ENCODE measurements at places on chromosomes 1 and 21.

GRCh38 chr1:181117648-181118449 is 29.3 kb downstream of the IER5 start:
- DNase-seq = no peak

- no peak for DNase-seq
Measured at GRCh38 chr1:237664348-237664747, 226.4 kb downstream of the ZP4 start.

DNA sequence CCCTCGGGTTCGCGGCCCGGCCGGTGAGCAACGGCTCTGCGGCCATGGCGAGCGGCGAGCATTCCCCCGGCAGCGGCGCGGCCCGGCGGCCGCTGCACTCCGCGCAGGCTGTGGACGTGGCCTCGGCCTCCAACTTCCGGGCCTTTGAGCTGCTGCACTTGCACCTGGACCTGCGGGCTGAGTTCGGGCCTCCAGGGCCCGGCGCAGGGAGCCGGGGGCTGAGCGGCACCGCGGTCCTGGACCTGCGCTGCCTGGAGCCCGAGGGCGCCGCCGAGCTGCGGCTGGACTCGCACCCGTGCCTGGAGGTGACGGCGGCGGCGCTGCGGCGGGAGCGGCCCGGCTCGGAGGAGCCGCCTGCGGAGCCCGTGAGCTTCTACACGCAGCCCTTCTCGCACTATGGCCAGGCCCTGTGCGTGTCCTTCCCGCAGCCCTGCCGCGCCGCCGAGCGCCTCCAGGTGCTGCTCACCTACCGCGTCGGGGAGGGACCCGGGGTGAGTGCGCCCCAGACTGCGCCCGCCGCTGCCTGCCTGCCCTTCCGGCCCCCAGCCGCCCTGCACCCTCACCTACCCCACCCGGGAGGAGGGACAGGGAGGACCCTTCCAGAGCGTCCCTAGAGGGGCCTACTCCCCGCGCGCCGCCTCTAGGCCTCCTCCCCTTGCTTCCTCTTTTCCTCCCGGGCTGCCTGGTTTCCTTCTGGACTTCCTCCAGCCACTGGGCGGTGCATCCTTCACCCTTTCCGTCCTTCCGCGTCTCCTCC is at the start of gene RNPEP:
Gene RNPEP, plus strand, starts transcription at position 26 of the 757 bp plus-strand sequence. Its CDS starts 19 bp downstream, at position 45.
- DNase-seq = peak; percentile 8

DNA sequence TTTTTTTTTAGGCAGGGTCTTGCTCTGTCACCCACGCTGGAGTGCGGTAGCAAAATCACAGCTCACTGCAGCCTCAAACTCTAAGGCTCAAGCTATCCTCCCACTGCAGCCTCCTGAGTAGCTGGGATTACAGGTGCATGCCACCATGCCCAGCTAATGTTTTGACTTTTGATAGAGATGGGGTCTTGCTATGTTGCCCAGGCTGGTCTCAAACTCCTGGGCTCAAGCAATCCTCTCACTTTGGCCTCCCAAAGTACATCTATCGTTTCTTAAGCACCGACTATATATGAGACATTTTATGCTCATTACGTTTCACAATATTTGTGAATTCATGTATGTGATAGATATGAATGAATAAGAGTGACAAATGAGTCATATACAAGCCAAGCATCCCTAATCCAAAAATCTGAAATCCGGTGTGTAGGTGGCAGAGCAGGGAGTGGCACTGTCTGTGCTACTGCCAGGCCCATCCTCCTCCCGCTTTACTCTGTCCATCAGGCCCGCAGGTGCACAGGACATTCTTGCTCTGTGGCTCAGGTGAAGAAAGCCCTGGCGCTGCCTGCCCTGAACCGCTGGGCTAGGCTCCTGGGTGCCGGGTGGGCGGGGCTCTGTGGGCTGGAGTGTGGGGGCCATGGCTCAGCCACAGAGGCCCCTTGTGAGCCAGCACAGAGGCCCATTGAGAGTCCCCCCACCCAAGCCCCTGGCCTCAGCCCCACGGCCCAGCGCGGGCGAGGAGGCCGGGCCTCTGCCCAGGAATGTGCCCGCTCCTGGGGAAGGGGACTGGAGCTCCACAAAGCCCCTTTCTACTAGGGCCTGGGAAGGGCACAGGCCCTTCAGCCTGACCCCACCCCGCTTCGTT is 45.3 kb downstream of the HSPG2 start:
- no peak for DNase-seq

- no peak for DNase-seq
Measured at GRCh38 chr1:237527761-237528160, 363.0 kb downstream of the ZP4 start.

DNA sequence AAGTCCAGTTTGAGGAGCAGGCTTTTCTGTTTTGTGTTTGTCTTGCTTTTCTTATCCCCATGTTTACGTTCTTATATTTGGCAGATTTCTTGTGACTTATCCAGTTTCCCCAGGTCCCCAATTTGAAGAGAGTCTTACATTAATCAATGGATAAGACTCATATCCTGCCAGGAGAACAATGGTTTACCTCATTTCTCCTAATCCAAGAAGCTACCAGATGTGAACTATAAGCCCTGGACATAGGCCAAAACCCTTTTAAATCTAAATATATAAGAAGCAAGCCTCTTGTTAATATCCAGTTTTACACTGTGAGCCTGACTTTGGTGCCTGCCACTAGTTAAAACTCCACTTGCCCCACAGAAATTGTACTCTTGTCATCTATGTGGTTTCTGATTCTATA is 15.1 kb upstream of the COP1 start:
- DNase-seq = no peak

DNA sequence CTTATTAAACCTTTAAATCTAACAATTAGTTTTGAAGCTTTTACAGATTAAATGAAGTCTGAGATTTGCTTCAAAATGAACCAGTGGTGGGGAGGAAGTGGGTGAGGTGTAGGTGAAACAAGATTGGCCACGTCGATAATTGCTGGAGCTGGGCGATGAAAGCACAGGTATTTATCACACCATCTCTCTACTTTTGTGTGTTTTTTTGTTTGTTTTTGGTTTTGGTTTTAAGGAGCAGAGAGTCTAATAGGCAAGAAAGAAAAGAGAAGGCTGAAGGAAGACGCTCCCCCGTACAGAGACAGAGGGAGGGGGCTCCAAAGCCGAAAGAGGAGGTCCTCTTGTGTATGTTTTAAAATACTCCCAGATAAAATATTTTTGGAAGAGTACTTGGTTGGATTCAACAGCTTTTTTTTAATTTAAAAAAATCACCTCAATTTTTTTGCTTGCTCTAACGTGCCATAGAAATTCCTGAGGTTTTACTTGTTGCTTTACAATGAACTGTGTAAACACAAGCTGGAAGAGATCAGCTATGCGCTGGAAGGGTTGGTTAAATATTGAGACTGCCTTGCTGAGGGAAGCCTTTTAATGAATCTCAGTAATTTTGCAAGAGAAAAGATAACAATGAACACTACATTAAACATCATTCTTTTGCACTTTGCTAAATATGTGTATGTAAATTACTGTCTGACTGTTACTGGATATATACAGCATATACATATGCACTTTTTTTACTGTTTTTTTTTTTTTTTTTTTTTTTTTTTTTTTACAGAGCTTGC is 6.7 kb upstream of the LGALS8 start:
- no peak for DNase-seq

DNA sequence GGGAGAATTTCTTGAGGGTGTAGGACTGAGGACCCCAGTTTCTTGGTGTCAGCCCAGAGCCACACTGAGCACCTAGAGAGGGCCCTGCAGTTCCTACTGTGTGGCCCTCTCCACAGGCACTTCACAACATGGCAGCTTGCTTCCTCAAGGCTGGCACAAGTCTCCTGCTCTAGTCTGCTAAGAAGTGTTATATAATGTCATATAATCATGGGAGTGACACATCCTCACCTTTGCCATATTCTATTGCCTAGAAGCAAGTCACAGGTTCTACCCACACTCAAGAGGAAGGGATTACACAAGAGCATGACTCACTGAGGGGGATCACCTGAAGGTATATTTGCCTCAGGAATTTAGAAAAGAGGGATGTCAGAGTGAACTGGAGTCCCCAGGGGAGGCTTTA is 5.5 kb upstream of the SNX27 start:
- no peak for DNase-seq

DNA sequence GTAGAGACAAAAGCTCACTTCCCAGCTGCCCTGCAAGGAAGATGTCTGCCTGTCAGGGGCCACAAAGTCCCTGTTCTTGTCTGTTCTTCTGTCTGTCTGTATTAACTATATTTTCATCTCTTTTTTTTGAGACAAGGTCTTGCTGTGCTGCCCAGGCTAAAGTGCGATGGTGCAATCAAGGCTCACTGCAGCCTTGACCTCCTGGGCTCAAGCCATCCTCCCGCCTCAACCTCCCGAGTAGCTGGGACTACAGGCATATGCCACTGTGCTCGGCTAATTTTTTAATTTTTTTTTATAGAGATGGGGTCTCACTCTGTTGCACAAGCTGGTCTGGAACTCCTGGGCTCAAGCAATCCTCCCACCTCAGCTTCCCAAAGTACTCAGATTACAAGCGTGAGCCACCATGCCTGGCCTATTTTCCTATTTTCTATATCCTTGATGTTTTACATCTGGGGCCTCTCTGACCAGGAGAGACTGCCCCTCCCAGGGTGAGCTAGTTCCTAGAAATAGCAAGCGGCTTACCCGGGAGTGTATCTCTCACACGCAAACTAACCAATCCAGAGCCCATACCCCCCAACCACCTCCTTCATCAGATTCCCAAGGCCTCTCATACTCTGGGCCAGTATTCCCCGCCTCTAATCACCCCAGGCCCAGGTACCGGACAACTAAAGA is 5.4 kb upstream of the KLHDC7A start:
- no peak for DNase-seq

DNA sequence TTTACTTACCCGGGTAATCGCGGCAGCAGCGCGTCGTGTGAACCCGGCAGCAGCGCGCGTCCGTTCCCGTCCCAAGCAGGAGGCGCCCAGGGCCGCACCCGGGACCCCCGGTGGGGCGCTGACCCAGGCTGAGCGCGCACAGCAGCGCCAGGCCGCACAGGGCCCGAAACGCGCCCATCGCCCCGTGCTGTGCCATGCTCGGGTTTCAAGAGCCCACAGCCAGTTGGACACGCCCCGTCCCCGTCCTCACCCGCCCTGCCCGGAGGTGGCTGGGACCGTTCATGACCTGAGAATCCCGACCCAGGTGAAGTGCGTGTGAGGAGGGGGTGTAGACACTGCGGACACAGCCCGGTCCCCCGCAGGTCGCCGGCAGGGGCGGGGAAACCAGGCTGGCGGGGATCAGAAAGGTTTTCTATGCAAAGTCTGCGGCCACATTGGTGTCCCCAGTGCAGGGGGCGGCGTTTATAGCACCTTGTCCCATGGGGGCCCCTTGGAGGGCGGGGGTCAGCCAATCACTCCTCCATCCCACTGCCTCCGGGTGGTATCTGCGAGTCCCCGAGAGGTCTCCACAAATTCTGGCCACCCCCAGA is at the start of gene TNFRSF18:
Gene TNFRSF18, minus strand, starts transcription at position 217 of the 590 bp plus-strand sequence. Its CDS starts 21 bp downstream, at position 196.
- no peak for DNase-seq

DNA sequence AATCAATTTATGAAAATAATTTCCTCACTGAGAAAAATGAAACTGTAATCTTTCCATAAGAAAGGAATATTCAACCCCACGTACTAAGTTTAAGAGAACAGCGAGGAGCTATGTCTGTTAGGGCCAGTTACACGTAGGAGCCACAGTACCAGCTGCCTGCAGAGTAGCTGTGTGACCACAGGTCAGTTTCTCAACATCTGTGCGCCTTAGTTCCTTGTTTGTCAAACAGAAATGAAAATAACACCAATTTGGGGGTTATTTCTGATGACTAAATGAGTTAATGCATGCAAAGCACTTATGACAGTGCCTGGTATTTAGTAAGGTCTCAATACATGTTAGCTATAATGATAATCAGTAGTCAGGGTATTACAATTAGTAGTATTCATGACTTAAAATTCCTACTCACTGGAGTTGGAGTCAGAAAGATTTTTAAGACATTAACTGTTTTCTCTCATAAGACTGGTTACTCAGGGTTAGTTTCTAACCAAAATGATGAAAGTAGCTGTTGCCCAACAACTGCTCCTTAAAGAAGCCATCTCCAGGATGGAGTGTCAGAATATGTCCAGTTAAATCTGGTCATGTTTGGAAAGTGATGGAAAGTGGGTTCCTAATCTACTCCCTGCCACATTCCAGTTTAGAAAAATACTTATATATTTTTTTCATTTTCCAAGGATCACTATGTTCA is 85.8 kb upstream of the ZNF648 start:
- DNase-seq = no peak

DNA sequence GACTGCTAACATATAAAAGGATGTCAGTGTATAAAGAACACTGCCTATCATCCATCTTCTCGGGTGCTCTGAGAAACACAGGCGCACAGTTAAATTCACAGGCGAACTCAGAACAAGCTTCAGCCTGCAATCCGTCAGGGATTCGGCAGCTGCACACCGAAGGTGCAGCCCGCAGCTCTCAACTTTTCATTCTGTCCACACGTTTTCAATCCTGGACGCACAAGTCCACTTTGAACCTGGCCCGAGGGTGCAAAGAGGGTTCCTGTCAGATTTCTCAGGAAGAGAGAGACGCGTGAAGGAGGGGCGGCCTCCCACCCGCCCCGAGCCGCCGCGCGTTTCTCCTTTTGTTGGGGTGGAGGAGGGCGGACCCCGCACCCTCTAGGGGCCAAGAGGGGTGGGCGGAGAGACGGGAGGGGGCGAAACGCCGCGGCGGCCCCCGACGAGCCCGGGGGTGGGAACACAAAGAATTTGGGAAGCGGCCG is 724 bp downstream of the DOCK7 start:
- DNase-seq = no peak

- no peak for DNase-seq
Measured at GRCh38 chr1:157363660-157364140, 188.6 kb downstream of the FCRL5 start.

DNA sequence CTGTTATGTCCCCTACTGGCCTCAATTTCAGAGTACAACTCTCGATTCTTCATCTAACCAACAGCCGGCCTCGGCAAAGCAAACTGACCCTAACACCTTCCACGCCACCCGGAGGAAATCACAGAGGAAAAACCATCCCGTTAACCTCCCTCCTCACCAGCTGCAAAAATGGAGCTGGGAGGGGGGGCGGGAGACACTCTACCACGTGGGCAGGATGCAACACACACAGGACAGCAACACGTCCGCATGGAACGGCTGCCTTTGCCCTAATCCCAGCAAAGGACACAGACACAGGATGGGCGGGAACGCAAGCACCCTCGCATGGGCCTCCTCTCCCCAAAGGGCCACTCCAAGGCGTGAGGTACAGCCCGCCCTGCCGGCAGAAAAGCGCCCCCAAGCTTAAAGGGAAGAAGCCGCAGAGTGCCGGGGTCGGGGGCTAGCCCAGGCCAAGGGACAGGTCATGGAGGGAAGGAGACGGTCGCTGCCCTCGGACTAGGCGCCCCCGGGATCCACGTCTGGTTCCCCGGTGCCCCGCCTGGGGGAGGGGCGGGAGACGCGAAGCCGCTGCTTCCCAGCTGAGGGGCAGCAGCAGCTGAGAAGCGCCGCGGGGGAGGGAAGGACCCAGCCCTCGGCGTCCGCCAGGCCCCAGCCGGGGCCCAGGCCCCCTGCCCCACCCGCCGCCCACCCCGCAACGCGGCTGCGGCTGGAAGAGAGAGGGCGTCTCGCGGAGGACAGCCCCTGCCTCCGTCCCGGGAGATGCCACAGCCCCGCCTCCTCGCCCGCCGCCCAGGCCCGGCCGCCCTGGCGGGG is 590 bp downstream of the FOXJ3 start:
- DNase-seq = no peak

- no peak for DNase-seq
Measured at GRCh38 chr21:16965424-16965823, 547.4 kb upstream of the CXADR start.

Measured in GM04503 (cell line).